ENCODE measurements at places on chromosomes 2 and 18.

DNA sequence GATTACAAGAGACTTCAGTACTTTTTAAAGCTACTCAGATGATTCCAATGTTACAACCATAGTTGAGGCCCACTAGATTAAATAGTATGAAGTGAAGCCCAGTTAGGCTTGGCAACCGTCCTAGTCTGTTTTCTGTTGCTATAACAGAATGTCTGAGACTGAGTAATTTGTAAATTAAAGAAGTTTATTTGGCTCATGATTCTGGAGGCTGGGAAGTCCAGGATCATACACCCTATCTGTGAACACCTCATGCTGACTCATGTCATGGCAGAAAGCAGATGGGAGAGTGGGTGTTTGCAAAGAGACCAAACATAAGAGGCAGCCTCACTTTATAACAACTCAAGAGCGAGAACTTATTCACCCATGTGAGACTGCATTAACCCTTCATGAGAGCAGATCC lies 63.1 kb downstream of the CCDC150 start:
- H3K4me3 ChIP-seq, result no peak overlapping the region
- no peaks in the 10 kb centered on the region for H3K27me3 ChIP-seq
- DNase-seq, result no peak

DNA sequence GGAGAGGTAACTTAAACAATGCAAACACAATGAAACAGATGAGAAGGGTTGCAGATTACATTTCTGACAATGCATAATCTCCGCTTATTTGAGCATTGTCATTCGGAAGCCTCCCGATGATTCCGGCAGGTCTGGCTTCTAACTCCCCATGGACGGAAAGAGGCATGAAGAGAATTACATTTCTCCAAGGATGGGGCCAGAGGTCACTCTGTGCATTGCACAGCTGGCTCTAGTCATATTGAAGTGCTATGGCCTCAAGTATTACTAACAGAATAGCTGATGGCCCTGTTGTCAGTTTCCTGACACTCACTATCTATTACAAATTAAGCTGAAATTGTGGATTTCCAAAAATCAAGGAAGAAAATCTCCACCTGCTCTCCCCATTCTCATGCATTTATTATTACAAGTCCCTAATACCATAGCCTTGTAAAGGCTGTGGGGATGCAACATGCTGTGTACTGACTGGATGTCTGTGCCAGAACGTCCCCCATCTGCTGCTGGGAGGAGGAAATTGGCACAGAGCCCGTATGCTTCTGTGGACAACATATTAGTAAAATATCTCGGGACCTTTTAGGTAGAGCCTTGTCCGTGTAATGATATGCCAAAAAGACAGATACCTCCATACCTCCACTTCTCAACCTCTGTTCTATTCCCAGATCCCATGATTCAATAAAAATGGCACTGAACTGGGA lies 168.1 kb downstream of the SETBP1 start:
- no peak overlapping the region for H3K4me3 ChIP-seq
- no peaks in the 10 kb centered on the region for H3K36me3 ChIP-seq
- no peaks in the 10 kb centered on the region for H3K4me1 ChIP-seq
- H3K27ac ChIP-seq, result no peak overlapping the region

DNA sequence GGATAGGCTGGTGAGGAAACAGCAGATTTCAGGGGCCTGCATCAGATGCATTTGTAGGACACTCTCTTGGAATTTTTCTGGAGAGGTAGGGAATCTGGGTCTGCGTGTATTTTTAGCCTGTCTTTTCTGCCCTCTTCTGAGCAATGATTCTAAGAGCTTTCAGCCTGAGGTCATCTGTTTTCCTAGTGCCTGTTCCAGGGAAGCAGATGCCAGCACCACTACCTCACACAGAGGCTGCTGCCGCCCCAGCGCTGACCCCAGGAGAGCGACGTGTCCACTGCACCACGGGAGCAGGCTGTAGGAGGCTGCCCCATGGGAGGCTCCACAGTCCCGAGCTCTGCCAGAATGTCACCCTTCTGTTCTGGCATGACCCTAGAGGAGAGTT lies 316.5 kb downstream of the CYP26B1 start:
- H3K36me3 ChIP-seq, result no peaks in the 10 kb centered on the region
- no peaks in the 10 kb centered on the region for H3K27me3 ChIP-seq
- no peak for DNase-seq
- H3K27ac ChIP-seq, result no peak overlapping the region
- H3K4me1 ChIP-seq, result peaks cover 17% of the 10 kb centered on the region

- no peak overlapping the region for H3K27ac ChIP-seq
- no peak overlapping the region for H3K4me3 ChIP-seq
- no peaks in the 10 kb centered on the region for H3K27me3 ChIP-seq
- DNase-seq, result no peak
- H3K4me1 ChIP-seq, result no peaks in the 10 kb centered on the region
- no peaks in the 10 kb centered on the region for H3K36me3 ChIP-seq
These were observed 56.3 kb downstream of the RTTN start for GRCh38 chr18:70149156-70149555.

DNA sequence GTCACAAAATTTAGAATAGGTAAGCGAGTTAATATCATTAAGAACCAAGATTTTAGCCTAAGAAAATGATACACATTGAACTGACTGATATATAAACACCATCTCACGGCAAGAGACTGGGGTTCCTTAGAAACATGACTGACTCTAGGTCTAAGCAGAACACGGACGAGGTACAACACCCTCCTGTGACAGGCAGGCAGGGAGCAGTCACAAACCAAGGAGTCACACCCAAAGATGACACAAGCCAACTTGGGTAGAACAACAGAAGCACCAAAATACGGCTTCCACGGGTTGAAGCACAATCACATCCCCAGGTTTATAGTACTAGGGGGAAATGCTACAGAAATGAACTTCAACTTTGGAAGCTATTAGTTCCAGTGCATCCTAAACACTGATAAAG lies 24.3 kb downstream of the HDLBP start:
- H3K4me3 ChIP-seq, result no peak overlapping the region
- H3K27me3 ChIP-seq, result no peaks in the 10 kb centered on the region
- no peak overlapping the region for H3K27ac ChIP-seq
- DNase-seq, result no peak
